Urinary bladder (tissue), 4 donors: ENCODE measurements at places on chromosomes 2 and 18. TPM values are rescaled to one million over a fixed set of nuclear protein-coding genes. Genes with fewer than 3 reads are reported as not detected.

Gene HJURP
- total RNA-seq: 8.9 TPM

Gene LTBP1
- 175 TPM for total RNA-seq

Gene SMIM21
- total RNA-seq: not detected

Gene L3MBTL4
- 6.7 TPM for total RNA-seq

Gene MEP1B
- total RNA-seq: 0.11 TPM

Gene QPCT
- 7.9 TPM for total RNA-seq

Gene SPP2
- not detected for total RNA-seq

Gene SIX3
- total RNA-seq: not detected

Gene FSHR
- 0.69 TPM for total RNA-seq

Gene IL1R2
- 0.37 TPM for total RNA-seq

Gene TUBA4B
- total RNA-seq: not detected

Gene MCEE
- total RNA-seq: 56.2 TPM

Gene INHBB
- 0.74 TPM for total RNA-seq

Gene PLCL1
- 17.8 TPM for total RNA-seq

Gene RSAD2
- 11.1 TPM for total RNA-seq

Gene DSEL
- total RNA-seq: 49.3 TPM

Gene ELOA2
- total RNA-seq: not detected

Gene WDR43
- total RNA-seq: 57.3 TPM

Gene FAM124B
- 13.1 TPM for total RNA-seq

Gene DPP10
- 12.4 TPM for total RNA-seq

Gene GCG
- not detected for total RNA-seq

Gene GATA6
- 42.0 TPM for total RNA-seq

Gene EVX2
- total RNA-seq: 1.9 TPM

Gene POMC
- 1.5 TPM for total RNA-seq
